ENCODE measurements at places on chromosomes 3 and 15.

- no peak overlapping the region for H3K4me3 ChIP-seq
- no peak overlapping the region for H3K27ac ChIP-seq
- H3K27me3 ChIP-seq, result no peaks in the 10 kb centered on the region
- no peaks in the 10 kb centered on the region for H3K4me1 ChIP-seq
- no peaks in the 10 kb centered on the region for H3K36me3 ChIP-seq
These were observed 107.2 kb downstream of the GTPBP8 start for GRCh38 chr3:113097960-113098447.

GRCh38 chr3:61985020-61985419 lies 388.3 kb downstream of the FEZF2 start:
- no peak overlapping the region for H3K4me3 ChIP-seq
- H3K36me3 ChIP-seq, result no peaks in the 10 kb centered on the region
- DNase-seq, result no peak
- no peaks in the 10 kb centered on the region for H3K4me1 ChIP-seq

GRCh38 chr3:66397745-66398144 lies 103.1 kb downstream of the LRIG1 start:
- H3K36me3 ChIP-seq, result peaks cover 46% of the 10 kb centered on the region
- peaks cover 6% of the 10 kb centered on the region for H3K4me1 ChIP-seq
- no peak for DNase-seq
- no peak overlapping the region for H3K27ac ChIP-seq
- no peak overlapping the region for H3K4me3 ChIP-seq

DNA sequence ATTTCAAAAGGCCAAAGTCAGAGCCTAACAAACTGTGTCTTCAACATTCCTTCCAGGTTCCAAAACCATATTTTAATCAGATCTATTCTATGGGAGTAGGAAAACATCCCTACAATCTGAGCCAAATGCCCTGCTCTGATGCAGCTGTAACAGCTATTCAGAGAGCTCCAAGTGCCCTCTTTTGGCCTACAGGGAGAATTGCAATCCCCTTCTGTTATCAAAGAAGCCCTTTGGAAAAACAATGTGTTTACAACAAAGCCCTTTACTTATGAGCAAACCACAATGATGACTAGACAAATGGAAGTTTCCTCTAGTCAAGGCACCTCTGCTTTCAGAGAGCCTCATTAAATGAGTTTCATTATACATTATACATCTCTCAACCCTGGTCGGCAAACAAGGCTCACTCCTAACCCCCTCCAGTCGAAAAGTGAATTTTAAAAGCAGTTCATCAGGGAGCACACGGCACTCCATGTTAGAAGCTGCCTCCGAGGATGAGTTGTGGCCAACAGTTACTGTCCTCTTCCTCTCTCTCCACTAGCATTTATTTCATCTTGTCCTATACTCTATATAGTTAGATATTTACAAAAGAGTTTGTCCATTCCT lies 42.6 kb upstream of the TMCO5A start:
- DNase-seq, result no peak
- no peak overlapping the region for H3K27ac ChIP-seq
- H3K27me3 ChIP-seq, result peaks cover 2% of the 10 kb centered on the region

DNA sequence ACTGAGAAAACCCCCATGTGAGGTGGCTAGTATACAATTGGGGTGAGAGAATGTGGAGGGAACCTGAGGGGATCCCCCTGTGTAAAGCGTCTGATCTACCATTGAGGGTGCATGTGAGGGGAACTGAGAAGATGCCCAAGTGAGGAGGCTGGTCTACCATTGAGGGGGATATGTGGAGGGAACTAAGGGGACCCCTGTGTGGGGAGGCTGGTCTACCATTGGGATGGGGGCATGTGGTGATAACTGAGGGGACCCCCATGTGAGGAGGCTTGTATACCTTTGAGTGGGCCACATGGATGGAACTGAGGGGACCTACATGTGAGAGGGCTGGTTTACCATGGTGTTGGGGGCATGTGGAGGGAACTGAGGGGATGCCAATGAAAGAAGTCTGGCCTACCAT lies 160.8 kb downstream of the FBLN2 start:
- peaks cover 27% of the 10 kb centered on the region for H3K27me3 ChIP-seq
- no peaks in the 10 kb centered on the region for H3K4me1 ChIP-seq
- no peak for DNase-seq
- no peaks in the 10 kb centered on the region for H3K36me3 ChIP-seq
- no peak overlapping the region for H3K27ac ChIP-seq

DNA sequence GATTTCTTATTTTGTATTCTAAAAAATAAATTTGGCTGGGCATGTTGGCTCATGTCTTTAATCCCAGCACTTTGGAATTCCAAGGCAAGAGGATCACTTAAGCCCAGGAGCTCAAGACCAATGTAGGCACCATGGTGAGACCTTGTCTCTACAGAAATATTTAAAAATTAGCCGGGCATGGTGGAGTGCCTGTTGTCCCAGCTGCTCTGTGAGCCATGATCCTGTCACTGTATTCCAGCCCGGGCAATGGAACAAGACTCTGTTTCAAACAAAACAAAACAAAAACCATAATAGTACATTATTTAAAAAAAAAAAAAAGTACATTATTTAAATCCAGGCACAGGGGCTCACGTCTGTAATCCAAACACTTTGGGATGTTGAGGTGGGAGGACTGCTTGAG lies 5.5 kb upstream of the RTF1 start:
- no peak overlapping the region for H3K27ac ChIP-seq
- peaks cover 4% of the 10 kb centered on the region for H3K4me1 ChIP-seq
- no peaks in the 10 kb centered on the region for H3K36me3 ChIP-seq
- no peak overlapping the region for H3K4me3 ChIP-seq

- H3K27ac ChIP-seq, result no peak overlapping the region
- no peaks in the 10 kb centered on the region for H3K27me3 ChIP-seq
- H3K36me3 ChIP-seq, result no peaks in the 10 kb centered on the region
These were observed 44.2 kb upstream of the TIPARP start for GRCh38 chr3:156630081-156630772.

DNA sequence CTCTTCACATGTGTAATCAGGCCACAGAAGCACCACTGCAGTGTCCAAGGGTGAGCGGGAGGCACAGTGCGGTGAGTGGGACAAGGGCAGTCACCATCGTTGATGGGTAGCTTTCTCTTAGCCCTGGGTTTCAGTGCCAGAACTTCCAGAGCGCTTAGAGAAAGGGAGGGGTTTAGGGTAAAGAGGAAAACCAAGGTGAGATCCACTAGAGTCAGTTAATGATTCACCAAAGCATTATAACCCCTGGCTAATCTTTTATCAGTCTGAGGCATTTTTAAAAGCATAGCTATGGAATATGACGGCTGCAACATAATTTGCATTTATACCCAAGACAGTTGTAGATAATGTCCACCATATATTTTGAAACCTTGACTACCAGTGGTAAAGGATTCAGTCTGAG lies 94.8 kb downstream of the SHQ1 start:
- H3K4me1 ChIP-seq, result peaks cover 26% of the 10 kb centered on the region
- no peaks in the 10 kb centered on the region for H3K36me3 ChIP-seq
- DNase-seq, result no peak
- no peaks in the 10 kb centered on the region for H3K27me3 ChIP-seq

GRCh38 chr15:91635641-91636040 lies 217.9 kb upstream of the SLCO3A1 start:
- no peak overlapping the region for H3K4me3 ChIP-seq
- no peak for DNase-seq
- no peaks in the 10 kb centered on the region for H3K27me3 ChIP-seq
- H3K27ac ChIP-seq, result no peak overlapping the region

- no peak for DNase-seq
- no peaks in the 10 kb centered on the region for H3K36me3 ChIP-seq
- no peak overlapping the region for H3K4me3 ChIP-seq
- H3K27me3 ChIP-seq, result no peaks in the 10 kb centered on the region
- no peaks in the 10 kb centered on the region for H3K4me1 ChIP-seq
- H3K27ac ChIP-seq, result no peak overlapping the region
These were observed 69.8 kb upstream of the ROBO2 start for GRCh38 chr3:76969996-76970615.

GRCh38 chr3:71525391-71525790 lies 58.1 kb downstream of the FOXP1 start:
- H3K36me3 ChIP-seq, result no peaks in the 10 kb centered on the region
- no peak overlapping the region for H3K27ac ChIP-seq
- H3K4me1 ChIP-seq, result no peaks in the 10 kb centered on the region
- no peak overlapping the region for H3K4me3 ChIP-seq
- H3K27me3 ChIP-seq, result no peaks in the 10 kb centered on the region
- no peak for DNase-seq

DNA sequence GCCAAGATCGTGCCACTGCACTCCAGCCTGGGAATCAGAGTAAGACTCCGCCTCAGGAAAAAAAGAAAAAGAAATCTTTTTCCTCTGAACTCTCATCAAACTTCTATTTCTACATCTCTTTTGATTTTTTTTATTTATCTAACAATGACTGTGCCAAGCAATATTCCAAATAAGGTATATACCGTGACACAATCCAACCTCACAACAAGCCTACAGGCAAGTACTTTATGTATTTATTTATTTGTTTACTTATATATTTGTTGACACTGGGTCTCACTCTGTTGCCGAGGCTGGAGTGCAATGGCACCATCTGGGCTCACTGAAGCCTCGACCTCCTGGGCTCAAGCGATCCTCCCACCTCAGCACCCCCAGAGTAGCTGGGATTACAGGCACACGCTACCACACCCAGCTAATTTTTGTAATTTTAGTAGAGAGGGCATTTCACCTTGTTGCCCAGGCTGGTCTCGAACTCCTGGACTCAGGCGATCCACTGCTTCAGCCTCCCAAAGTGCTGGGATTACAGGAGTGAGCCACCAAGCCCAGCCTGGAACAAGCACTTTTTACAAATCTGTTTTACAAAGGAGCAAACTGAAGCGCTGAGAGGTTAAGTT lies 94.9 kb upstream of the CHD2 start:
- peaks cover 29% of the 10 kb centered on the region for H3K4me1 ChIP-seq
- DNase-seq, result no peak
- H3K36me3 ChIP-seq, result no peaks in the 10 kb centered on the region
- H3K27me3 ChIP-seq, result no peaks in the 10 kb centered on the region

DNA sequence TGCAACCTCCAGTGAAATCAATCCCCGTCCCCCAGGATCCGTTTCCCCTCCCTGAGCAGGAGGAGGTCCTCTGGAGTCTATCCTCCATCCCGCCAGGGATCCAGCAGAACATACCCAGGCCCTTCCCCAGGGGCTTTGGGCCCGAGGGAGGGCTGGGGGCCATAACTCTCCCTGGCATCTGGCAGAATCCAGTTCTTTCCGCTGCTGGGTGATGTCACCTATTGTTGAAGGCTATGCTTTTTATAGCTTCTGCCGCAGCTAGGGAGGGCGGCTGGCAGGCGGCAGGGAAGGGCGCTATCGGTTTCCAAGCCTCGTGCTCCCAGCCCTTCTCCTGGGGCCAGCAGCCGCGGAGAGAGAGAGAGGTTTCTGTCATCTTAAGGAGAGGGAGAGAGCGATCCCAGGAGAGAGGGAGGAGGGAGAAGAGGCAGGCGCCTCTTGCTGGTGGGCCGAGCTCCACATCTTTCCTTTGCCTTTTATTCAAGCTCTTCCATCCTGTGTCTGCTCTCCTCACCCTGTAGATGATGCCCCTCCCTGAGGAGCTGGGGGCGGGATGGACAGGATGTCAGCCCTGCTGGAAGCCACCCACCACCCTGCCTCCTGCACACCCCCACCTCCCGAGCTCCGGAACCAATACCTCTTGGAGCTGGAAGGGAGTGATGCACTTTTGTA lies 120.1 kb downstream of the ANP32A start:
- H3K4me3 ChIP-seq, result no peak overlapping the region
- H3K27ac ChIP-seq, result no peak overlapping the region
- H3K27me3 ChIP-seq, result no peaks in the 10 kb centered on the region
- H3K36me3 ChIP-seq, result no peaks in the 10 kb centered on the region
- H3K4me1 ChIP-seq, result no peaks in the 10 kb centered on the region
- no peak for DNase-seq

GRCh38 chr3:139928708-139929505 lies 6.1 kb upstream of the CLSTN2 start:
- no peak overlapping the region for H3K27ac ChIP-seq
- no peak overlapping the region for H3K4me3 ChIP-seq
- no peaks in the 10 kb centered on the region for H3K4me1 ChIP-seq
- peaks cover 12% of the 10 kb centered on the region for H3K27me3 ChIP-seq
- H3K36me3 ChIP-seq, result no peaks in the 10 kb centered on the region

- no peaks in the 10 kb centered on the region for H3K27me3 ChIP-seq
- no peaks in the 10 kb centered on the region for H3K4me1 ChIP-seq
- no peak for DNase-seq
- H3K36me3 ChIP-seq, result no peaks in the 10 kb centered on the region
These were observed 38.9 kb upstream of the CLRN1 start for GRCh38 chr3:151011427-151011826.

DNA sequence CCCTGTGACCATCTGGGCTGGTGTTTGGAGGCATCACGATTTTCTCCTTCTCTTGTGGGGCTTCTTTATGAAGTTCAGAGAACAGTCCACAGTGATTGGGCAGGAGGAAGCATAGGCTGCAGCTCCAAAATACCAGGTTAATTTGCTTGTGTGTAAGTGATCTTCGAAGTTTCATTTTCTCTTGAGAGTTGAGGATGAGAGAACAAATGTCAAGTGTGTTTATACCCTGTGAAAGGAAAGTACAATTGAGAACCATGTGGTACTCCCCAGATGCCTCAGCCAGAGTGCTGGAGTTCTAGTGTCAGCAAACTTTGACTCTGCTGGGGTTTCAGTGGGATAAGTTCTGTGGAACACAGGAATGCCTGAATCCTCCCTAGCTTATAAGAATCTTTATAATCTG lies 357.1 kb upstream of the CFAP20DC start:
- H3K27me3 ChIP-seq, result no peaks in the 10 kb centered on the region
- no peak for DNase-seq
- H3K4me1 ChIP-seq, result no peaks in the 10 kb centered on the region
- H3K36me3 ChIP-seq, result no peaks in the 10 kb centered on the region
- H3K27ac ChIP-seq, result no peak overlapping the region

GRCh38 chr3:59234884-59235633 lies 185.2 kb upstream of the CFAP20DC start:
- H3K36me3 ChIP-seq, result no peaks in the 10 kb centered on the region
- no peaks in the 10 kb centered on the region for H3K4me1 ChIP-seq
- H3K27me3 ChIP-seq, result no peaks in the 10 kb centered on the region
- no peak overlapping the region for H3K4me3 ChIP-seq
- H3K27ac ChIP-seq, result no peak overlapping the region

GRCh38 chr15:52717924-52718323 lies 38.7 kb upstream of the ATOSA start:
- peaks cover 2% of the 10 kb centered on the region for H3K27me3 ChIP-seq
- DNase-seq, result no peak
- no peaks in the 10 kb centered on the region for H3K36me3 ChIP-seq

DNA sequence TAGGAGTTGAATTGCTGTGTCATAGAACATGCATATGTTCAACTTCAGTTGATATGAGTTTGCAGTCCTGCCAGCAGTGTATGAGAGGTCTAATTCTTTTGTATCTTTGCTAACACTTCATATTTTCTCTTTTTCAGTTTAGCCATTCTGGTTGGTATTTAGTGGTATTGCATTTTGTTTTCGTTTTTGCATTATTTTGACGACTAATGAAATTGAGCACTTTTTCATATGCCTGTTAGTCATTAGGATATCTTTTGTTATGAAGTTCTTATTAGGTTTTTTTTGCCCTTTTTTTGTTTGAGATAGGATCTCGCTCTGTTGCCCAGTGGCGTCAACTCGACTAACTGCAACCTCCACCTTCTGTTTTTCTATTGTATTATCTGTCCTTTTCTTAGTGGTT lies 9.2 kb downstream of the TRIP4 start:
- no peak overlapping the region for H3K27ac ChIP-seq
- H3K27me3 ChIP-seq, result no peaks in the 10 kb centered on the region
- DNase-seq, result no peak
- no peak overlapping the region for H3K4me3 ChIP-seq

GRCh38 chr3:66039590-66039887 lies 821 bp upstream of the MAGI1 start:
- peaks cover 14% of the 10 kb centered on the region for H3K4me1 ChIP-seq
- no peaks in the 10 kb centered on the region for H3K36me3 ChIP-seq
- no peak overlapping the region for H3K4me3 ChIP-seq

Measured in T-cell (primary cell).